ENCODE measurements at places on chromosomes 5 and 9.
A peak's percentile ranks its signal among the peaks of the same experiment; 100 is the strongest.

- DNase-seq: no peak
These were observed 354.5 kb upstream of the IZUMO3 start for GRCh38 chr9:24900179-24900578.

DNA sequence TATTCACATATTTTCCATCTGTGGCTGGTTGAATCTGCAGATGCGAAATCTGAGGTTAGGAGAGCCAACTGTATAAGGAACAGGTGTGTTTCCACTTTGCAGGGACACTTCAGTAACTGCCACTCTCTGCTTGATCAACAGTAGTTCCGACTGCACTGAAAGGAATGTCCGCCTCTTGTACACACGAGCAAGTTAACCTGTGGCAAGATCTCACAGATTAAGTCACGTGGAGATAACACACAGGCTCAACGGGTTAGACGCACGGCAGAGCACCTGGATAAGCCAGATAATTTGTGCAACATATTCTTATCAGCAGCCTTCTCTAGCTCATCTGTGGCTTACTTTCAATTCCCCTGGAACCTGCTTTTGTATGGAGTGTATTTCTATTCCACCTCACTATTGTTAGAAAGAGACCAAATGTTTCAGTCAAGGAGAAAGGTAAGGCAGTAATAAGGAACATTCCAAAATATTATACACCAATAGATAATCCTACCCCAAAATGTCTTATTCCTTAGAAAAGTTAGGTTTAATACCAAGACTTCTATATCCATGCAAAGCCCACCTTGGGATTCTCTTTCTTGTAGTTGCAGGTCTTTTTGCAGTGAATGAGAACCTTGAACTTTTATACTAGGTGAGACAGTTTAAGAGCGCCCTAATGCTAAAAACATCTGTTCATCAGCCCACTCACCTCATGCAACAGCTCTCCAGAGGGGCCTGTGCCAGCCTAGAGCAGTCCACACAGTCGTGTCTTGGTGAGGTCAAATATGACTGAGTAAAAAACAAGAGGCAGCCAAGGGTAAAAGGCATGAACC lies 6.5 kb upstream of the C9 start:
- DNase-seq: no peak

DNA sequence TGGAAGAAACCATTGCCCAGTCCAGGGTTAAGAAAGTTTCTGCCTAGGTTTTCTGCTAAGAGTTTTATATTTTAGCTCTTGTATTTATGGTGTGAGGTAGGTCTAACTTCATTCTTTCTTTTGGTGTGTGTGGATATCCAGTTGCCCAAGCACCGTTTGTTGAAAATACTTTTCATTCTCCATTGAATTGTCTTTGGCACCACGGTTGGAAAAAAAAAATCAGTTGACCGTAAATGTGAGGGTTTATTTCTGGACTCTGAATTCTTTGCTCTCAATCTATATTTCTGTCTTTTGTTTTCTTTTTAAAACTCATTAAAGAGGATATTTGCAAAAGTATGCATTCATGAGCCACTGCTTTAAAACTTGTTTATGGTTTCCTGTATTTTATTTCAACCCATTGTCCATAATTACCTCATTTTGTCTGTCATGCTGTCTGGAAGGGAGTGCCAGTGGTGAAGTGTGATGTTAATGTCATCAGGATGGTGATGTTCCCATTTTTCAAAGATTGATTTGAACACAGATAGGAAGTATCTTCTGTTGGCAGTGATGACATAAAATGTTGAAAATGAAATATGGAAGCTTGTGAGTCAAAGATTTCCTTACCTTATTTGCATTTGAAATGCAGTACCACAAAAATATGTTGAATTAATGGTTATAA lies 33.9 kb downstream of the HABP4 start:
- DNase-seq: no peak

DNA sequence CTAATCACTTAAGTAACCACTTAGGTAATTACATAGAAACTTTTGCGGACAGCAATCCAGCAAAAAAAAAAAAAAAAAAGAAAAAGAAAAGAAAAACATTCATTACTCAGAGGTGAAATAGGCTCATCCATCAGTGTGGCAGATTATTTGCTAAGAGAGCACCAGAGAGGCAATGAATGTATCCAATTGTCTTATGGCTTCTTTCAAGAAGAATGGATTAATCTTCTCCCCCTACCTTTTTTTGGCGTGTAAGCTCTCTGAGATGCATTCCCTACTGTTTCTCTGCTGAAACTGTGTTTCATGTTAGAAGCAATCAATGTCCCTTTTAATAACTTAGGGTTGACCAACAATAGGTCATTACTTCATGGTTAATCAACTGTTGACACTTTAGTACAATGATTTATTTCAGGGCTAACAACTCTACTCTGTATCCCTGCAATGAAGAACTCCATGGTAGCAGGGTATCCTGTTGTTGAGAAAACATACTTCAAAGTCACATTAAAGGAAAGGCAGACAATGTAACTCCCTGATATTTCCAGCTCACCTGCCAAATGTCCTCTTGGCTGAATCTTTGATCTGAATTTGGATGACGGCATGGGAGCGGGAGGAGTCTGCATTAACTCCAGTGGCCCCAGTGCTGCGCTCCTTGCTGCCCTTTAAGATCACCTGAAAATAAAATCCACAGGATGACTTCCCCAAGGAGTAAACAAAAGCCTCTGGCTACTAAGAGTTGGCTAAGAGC lies 57.6 kb downstream of the KIF24 start:
- DNase-seq: no peak

GRCh38 chr9:22050924-22051323 lies 41.8 kb upstream of the CDKN2B start:
- DNase-seq: no peak

DNA sequence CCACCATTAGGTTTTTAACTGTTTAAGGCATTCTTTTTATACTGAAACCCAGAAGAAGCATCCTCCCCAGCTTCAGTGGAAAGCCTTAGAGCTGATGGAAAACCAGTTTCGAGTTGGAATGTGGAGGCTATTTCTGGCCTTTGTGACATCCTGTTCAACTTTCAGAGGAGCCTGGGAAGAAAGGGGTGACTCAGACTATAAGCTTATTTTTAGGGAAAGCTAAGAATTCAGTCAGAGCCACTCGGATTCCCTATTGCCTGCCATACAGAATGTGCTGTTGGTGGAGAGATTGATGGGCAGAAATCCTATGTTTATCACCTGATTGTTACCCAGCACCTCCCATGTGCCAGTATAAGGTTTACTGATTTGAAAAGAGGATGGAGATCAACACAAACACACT lies 19.8 kb downstream of the PALM2AKAP2 start:
- DNase-seq: no peak

- no peak for DNase-seq
These were observed 296.1 kb upstream of the CLINT1 start for GRCh38 chr5:158155067-158155466.

GRCh38 chr9:21828853-21829410 lies 26.5 kb downstream of the MTAP start:
- DNase-seq: no peak

GRCh38 chr9:135650408-135650807 lies 11.1 kb upstream of the GLT6D1 start:
- DNase-seq: no peak

- DNase-seq: no peak
These were observed 295.8 kb downstream of the MLLT3 start for GRCh38 chr9:20326516-20326915.

DNA sequence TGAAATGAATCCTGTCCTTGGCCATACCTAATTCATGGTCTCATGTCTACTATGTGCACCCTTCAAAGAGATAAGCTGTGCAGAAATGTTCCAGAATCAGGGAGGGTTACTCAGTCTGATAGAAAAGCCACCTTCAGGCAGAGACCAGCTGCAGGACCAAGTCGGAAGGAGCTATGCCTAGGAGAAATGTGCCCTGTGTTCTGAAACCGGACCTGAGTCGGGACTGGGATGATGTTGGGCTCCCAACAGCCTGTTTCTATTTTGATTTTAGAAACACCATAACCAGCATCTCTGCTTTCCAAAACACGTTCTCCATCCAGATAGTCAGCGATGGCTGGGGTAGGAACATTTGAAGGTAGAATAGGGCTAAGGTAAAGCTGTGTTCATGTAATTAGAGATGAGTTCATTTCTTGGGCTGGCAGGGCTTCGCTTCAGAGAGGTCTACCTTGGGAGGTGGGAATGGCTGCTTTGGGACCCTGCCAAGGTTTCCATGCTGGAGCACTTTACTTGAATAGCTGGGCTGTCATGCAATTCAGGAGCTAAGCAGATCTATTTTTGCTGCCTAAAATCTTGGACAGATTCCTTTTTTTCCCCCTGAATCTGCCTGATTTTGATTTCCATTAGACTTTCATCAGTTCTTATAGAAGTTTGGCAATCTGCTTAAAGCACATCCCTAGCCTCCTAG lies 2.8 kb downstream of the ADCY2 start:
- no peak for DNase-seq

DNA sequence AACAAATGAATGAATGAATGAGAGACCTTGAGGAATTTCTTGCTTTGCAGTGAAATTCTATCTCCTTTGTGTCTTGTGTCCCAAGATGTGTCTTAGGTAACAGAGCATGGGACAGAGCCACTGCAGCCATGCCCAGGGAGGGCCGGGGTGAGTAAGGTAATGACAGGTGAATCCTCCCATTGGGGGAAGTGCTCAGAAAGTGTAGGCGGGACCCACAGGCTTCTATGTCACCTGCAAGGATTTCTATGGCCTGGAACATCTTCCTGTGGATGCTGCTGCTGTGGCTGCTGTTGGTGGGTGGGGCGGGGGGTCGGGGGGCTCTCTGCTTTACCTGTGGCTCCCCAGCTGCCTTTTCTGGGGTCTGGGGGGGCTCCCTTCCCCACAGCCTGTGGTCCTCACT lies 133.6 kb upstream of the IER5L start:
- DNase-seq: no peak

GRCh38 chr9:14661421-14662059 lies 31.7 kb downstream of the ZDHHC21 start:
- DNase-seq: no peak

GRCh38 chr5:135930029-135930948 lies 24.5 kb downstream of the LECT2 start:
- no peak for DNase-seq

- no peak for DNase-seq
These were observed 139.2 kb downstream of the CDK5RAP2 start for GRCh38 chr9:120440791-120441190.

DNA sequence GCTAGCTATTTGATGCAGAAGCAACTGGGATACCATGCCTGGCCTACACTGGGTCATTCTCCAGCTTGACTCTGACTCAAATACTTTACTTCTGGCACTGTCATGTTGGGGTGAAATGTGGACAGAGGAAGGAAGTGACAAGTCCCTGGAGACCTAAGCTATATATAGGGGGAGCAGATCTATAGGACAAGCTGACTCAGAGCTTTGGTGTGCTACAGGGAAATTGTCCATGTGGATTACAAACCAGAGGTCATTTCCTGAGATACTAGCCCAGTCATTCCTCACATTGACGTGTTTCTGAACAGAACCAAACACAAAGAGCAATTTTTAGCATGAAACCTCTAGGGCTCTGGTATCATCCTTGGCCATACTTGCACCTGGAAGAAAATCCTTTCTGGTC lies 531.6 kb upstream of the CLINT1 start:
- no peak for DNase-seq

DNA sequence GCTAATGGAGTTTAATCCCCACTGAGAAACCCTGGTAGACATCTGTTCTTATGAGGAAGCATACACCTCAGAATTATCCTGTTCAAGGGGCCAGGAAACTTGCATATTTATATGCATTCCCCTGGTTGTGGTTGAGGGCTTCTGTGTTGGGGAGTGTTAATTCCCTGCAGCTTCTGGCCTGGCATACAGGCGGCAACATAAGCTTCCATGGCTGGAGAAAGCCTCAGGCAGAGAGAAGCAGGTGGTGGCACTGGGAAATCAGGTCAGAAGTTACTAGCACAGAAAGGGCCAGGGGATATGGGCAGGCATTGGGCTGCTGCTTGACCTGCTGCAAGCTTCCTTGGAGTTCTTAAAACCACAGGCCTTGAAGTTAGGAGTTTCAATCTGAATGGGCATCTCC lies 166.1 kb upstream of the SEMA6A start:
- DNase-seq: no peak

- no peak for DNase-seq
These were observed 357.0 kb downstream of the GADD45G start for GRCh38 chr9:89961616-89962341.

DNA sequence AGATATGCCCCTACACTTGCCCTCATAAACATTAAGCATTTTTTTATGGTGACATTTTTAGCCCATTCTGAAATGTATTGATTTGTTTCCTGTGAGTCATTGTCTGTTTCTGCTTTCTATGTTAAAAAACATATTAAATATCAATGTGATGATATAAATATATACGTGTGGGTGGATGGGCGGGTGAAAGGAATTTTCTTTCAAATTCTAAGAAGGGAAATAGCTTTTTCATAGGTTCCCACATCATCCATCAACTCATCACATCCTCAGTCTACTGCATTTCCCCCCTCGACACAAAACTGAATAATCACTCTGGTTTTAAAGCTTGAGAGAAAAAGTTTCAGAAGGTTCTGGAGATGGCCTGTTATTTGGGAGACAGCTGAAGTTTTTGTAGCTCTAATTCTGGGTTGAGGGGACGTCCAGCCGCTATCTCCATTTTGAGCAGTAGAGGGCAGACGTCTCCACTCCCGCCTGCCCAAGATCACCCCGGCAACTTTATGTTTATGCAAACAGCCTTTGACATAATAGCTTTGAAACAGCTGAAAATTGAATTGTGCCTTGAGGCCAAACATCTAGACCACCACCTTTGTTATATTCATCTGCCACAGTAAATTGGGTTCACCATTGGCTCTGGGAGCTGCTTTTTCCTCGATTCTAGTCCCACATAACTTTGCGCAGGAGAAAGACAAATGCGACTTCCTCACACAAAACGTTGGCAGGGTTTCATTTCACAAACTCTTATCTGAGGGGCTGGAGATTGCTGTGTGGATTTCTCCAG lies 216.2 kb upstream of the CLINT1 start:
- DNase-seq: peak; percentile 70

GRCh38 chr9:69314547-69314946 lies 10.5 kb upstream of the ENTREP1 start:
- no peak for DNase-seq

GRCh38 chr5:73605223-73606087 lies 20.5 kb upstream of the ARHGEF28 start:
- no peak for DNase-seq

DNA sequence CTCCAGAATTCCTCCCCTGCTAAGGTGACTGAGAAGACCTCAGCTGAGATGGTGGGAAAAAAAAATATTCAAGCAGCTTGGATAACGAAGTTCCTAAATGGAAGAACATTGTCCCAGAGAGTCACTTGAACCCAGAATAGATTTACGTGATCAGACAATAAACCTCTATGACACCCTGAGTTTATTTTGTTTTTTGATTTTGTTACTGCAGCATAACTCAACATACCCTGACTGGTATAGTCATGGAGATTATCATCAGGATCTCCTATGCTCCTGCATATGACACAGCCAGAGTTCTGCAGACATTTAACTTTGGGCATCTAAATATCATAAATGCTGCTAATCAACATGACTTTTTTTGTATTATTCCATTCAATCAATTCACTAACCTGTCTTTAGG lies 282.9 kb downstream of the RASEF start:
- no peak for DNase-seq

- no peak for DNase-seq
These were observed 352.6 kb downstream of the ADGRV1 start for GRCh38 chr5:90911169-90911568.
